ENCODE measurements at places on chromosomes 16 and 17. TPM values are rescaled to one million over a fixed set of nuclear protein-coding genes. Genes with fewer than 3 reads are reported as not detected.

Gene KCNH6
- total RNA-seq: not detected

DNA sequence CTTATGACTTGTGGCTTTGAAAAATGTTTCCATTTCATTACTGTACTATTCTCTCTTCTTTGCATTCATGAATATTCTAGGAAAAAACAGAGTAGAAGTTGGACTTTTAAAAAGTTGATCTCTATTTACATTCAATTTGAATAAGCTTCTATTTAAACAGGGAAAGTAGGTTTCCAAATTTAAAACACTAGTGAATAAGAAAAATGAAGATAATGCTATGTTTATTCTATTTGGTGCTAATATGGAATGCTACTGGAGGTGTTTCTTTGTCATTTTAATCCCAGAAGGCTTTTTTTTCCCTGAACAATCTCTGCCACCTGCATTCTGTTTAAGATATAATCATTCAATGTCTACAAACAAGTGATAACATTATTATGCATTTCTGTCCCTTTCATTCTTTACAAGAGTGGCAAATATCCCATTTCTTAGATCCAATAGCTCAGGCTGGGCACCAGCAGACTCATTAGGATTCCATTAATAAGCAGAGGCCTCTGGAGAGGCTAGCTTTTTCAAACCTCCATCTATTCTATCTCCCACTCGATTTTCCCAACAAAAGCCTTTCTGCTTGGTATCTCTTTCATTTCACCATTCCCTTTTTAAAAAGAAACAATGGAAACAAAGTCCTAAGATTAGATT lies 1001.6 kb upstream of the CDH8 start:
- no peaks in the 10 kb centered on the region for H3K4me1 ChIP-seq
- H3K36me3 ChIP-seq: no peaks in the 10 kb centered on the region
- H3K27me3 ChIP-seq: no peaks in the 10 kb centered on the region
- H3K27ac ChIP-seq: no peak overlapping the region

- no peaks in the 10 kb centered on the region for H3K4me1 ChIP-seq
- no peak overlapping the region for H3K27ac ChIP-seq
- H3K36me3 ChIP-seq: no peaks in the 10 kb centered on the region
- H3K4me3 ChIP-seq: no peak overlapping the region
- H3K27me3 ChIP-seq: peaks cover 19% of the 10 kb centered on the region
These were observed 456.1 kb upstream of the ASIC2 start for GRCh38 chr17:33749171-33749570.

Gene ATF7IP2
- total RNA-seq: 5.1 TPM

Gene VMP1
- 37.9 TPM for total RNA-seq

Gene RAPGEFL1
- 5.7 TPM for total RNA-seq

GRCh38 chr17:63705657-63706056 lies 5.7 kb upstream of the LIMD2 start:
- H3K4me1 ChIP-seq: peaks cover 7% of the 10 kb centered on the region
- no peak for DNase-seq
- H3K27ac ChIP-seq: no peak overlapping the region
- no peak overlapping the region for H3K4me3 ChIP-seq

DNA sequence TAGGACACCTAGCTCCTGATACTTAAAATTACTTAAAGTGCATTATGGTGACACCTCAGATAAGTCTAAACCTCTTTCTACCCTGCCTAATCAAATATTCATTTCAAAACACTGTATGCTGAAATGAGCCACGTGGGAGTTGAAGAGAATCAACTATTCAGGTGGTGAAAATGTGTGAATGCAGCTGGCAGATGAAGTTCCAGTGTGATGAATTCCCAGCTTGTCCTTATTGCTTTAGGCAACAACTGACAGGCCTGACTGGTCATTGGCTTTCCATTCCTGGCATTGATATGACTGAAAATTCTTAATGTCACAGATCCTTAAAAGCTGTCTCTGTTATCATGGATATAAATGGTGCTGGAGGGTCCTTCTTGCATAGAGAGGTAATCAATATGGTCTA lies 301.9 kb upstream of the TBX2 start:
- no peaks in the 10 kb centered on the region for H3K27me3 ChIP-seq
- H3K36me3 ChIP-seq: no peaks in the 10 kb centered on the region
- H3K4me3 ChIP-seq: no peak overlapping the region
- H3K4me1 ChIP-seq: no peaks in the 10 kb centered on the region
- DNase-seq: no peak
- H3K27ac ChIP-seq: no peak overlapping the region

Gene NDE1
- total RNA-seq: 12.8 TPM

GRCh38 chr16:50099957-50100648 lies 34.3 kb downstream of the HEATR3 start:
- DNase-seq: no peak
- H3K27ac ChIP-seq: no peak overlapping the region
- H3K36me3 ChIP-seq: peaks cover 98% of the 10 kb centered on the region
- no peaks in the 10 kb centered on the region for H3K27me3 ChIP-seq
- H3K4me1 ChIP-seq: no peaks in the 10 kb centered on the region

DNA sequence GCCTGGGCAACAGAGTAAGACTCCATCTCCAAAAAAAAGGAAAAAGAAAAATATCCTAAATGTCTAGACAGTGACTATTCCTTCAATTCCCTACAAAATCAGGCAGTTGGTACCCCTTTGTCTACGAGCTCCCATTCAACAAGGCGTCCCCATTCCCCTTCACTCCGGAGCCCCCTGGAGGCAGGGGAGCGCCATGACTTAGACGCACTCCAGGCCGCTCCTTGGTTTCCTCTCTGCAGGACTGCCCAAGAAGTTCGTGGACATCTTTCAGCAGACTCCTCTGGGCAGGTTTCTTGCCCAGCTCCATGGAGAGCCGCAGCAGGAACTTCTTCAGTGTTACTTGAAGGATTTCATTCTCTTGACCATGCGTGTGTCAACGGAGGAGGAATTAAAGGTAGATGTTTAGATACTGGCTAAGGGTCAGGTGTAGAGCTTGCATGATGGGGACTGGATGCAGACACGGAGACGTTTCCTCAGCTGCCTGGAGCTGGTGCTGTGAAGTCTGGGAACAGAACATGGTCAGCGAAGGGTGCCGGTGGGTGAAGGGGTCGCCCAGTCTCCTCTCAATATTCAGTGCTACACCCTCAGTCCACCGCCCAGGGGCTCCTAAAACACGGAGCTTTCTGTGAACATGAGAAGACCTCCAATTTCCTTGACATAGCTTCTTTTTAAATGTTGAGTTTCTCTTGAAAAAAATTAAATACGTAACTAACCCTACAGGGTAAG lies 53.3 kb upstream of the ENDOV start:
- H3K36me3 ChIP-seq: peaks cover 10% of the 10 kb centered on the region
- DNase-seq: peak; percentile 49
- no peaks in the 10 kb centered on the region for H3K4me1 ChIP-seq
- H3K27ac ChIP-seq: no peak overlapping the region

GRCh38 chr17:82924214-82924613 lies 84.4 kb upstream of the ZNF750 start:
- H3K4me1 ChIP-seq: no peaks in the 10 kb centered on the region
- no peaks in the 10 kb centered on the region for H3K27me3 ChIP-seq
- peak; percentile 15 for DNase-seq
- no peak overlapping the region for H3K4me3 ChIP-seq

Gene RCVRN
- total RNA-seq: not detected

Gene CARD14
- total RNA-seq: 0.32 TPM

DNA sequence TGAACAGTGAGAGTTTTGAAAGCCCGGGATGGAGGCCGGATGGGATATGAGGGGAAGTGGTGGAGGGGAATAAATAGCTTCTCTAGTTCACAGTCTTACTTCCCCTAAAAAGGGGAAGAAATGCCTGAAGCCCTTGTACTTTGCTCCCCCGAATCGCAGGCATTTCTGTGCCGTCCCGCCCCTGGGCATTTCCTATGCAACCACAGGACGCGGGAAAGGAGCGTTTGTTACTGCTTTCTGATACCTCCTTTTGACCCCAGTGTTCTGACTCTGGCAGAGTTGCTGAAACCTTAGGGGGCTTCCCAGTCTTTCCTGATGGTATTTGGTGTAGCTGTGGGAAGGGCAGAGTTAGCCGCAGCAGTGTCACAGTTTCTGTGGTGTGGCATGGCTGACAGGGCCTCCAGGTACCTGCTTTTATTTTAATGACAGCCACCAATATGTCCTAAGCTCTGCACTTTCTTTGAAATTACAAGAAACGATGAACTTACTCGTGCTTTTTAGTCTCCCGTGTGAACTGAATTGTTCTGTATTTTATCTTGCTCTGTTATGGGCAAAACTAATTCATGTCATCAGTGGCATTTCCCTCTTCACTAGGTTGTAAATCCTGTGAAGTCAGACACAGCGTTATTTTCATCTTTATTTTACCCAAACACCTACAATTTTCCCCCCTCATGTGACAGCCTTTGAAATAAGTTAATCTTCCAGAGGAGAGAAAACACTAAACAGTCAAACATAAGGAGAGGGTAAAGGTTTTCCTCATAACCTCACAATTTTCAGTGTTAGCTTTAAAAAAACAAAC lies 27.1 kb downstream of the USP10 start:
- H3K4me1 ChIP-seq: peaks cover 66% of the 10 kb centered on the region
- peak overlapping the region; percentile 34 for H3K27ac ChIP-seq

- H3K4me3 ChIP-seq: no peak overlapping the region
- no peaks in the 10 kb centered on the region for H3K27me3 ChIP-seq
- H3K36me3 ChIP-seq: no peaks in the 10 kb centered on the region
- H3K4me1 ChIP-seq: no peaks in the 10 kb centered on the region
- H3K27ac ChIP-seq: no peak overlapping the region
- DNase-seq: no peak
These were observed 288.0 kb downstream of the MAF start for GRCh38 chr16:79312502-79312901.

DNA sequence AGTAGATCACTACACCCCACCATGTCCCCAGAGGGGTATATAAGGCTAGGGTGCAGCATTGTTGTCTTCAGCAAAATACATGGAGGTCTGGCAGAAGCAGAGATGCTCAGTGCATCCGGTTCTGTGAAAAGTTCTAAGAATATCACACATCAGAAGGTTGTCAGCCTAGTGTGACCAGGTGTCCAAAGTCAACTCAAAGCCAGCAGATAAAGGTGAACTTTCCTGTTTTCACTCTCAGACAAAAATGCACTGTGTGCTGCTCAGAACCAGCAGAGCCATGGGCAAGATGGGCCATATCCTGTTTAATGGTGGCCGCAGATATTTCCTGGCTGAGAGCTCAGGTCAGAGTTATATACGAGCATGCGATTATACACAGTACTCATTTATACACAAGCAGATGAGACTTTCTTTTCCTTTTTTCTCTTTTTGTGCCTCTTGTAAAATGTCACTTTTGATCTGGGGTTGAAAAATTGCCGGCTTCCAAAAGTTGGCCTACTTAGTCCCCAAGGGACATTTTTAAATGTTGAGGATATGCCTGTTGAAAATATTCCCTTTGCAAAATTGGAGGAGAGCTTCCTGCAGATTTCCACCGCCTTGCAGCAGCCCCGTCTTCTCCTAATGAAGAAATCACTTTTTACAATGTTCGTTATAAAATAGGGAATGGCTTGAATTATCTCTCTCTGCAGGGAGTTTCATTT lies 425.6 kb upstream of the SALL1 start:
- no peak overlapping the region for H3K4me3 ChIP-seq
- H3K27me3 ChIP-seq: no peaks in the 10 kb centered on the region
- no peak for DNase-seq
- H3K27ac ChIP-seq: no peak overlapping the region
- no peaks in the 10 kb centered on the region for H3K36me3 ChIP-seq

DNA sequence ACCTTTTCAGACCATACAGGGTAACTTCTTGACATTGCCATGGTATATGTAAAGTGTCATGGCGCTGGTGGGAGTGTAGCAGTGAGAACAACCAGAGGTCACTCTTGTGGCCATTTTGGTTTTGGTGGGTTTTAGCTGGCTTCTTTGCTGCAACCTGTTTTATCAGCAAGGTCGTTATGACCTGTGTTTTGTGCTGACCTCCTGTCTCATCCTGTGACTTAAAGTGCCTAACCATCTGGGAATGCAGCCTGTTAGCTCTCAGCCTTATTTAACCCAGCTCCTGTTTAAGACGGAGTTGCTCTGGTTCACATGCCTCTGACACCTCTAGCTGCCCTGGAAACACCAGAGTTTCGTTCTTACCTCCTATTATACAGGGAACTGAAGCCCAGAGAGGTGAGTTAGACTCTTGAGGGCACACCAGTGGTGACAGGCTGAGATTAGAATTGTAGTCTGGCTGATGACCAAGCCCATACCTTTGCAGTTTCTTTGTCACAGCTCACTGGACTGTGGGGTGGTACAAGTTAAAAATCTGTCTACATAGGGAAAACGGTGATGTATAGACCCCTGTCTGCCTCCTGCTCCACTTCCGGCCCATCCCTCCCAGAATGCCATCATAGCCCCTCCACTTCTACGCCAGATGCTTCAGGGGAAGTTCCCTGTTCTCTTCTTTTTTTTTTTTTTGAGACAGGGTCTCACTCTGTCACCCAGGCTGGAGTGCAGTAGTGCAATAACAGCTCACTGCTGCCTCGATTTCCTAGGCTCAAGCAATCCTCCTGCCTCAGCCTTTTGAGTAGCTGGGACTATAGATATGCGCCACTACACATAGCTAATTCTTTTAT lies 21.0 kb downstream of the KSR1 start:
- H3K4me1 ChIP-seq: no peaks in the 10 kb centered on the region
- no peak overlapping the region for H3K4me3 ChIP-seq
- no peaks in the 10 kb centered on the region for H3K36me3 ChIP-seq
- DNase-seq: no peak
- no peaks in the 10 kb centered on the region for H3K27me3 ChIP-seq
- H3K27ac ChIP-seq: no peak overlapping the region

DNA sequence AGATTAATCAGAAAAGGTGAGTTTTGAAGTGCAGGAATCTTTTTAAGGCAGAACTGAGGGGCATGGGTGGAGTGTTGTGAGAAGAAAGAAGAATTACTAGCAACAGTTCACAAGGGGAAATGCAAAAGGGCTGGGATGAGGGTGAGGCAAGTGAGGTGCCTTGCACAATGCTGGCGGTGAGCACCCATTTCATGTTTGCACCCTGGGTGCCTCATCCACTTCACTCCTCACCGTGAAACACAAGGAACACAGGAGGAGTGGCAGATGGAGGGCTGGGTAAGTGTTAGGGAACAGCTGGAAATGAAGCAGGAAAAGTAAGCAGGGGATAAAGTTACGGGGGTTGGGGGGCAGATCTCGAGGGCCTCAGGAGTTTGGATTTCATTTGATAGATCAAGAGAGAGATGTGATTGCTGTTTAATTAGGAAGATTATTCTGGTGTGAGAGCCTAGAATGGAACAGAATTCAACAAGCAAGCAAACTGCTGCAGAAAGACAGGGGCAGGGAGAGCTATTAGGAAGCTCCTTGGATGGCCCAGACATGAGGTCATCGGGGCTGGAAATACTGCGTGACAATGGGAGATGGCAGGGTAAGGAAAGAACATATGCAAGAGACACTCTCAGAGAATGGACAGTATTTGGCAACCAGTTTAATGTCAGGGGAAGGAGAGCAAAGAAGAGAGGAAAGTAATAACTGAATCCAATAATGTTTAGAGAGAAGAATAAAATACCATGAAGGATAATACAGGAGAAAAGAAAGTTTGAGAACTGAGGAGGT lies 8.3 kb upstream of the HEATR6 start:
- no peaks in the 10 kb centered on the region for H3K27me3 ChIP-seq
- DNase-seq: no peak
- no peaks in the 10 kb centered on the region for H3K4me1 ChIP-seq
- H3K27ac ChIP-seq: no peak overlapping the region
- H3K4me3 ChIP-seq: no peak overlapping the region
- no peaks in the 10 kb centered on the region for H3K36me3 ChIP-seq

- peaks cover 61% of the 10 kb centered on the region for H3K36me3 ChIP-seq
- H3K27ac ChIP-seq: peak overlapping the region; percentile 36
- DNase-seq: no peak
- H3K4me3 ChIP-seq: no peak overlapping the region
These were observed 23.1 kb downstream of the GPT2 start for GRCh38 chr16:46907061-46907774.
